ENCODE measurements at places on chromosomes 12 and 14.

DNA sequence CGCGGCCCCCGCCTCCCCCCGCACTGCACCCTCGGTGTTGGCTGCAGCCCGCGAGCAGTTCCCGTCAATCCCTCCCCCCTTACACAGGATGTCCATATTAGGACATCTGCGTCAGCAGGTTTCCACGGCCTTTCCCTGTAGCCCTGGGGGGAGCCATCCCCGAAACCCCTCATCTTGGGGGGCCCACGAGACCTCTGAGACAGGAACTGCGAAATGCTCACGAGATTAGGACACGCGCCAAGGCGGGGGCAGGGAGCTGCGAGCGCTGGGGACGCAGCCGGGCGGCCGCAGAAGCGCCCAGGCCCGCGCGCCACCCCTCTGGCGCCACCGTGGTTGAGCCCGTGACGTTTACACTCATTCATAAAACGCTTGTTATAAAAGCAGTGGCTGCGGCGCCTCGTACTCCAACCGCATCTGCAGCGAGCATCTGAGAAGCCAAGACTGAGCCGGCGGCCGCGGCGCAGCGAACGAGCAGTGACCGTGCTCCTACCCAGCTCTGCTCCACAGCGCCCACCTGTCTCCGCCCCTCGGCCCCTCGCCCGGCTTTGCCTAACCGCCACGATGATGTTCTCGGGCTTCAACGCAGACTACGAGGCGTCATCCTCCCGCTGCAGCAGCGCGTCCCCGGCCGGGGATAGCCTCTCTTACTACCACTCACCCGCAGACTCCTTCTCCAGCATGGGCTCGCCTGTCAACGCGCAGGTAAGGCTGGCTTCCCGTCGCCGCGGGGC lies at the start of gene FOS:
FOS (plus strand) TSS at position 407 of the 731 bp plus-strand sequence; CDS start at position 562, 155 bp downstream.
- DNase-seq: peak; percentile 90

DNA sequence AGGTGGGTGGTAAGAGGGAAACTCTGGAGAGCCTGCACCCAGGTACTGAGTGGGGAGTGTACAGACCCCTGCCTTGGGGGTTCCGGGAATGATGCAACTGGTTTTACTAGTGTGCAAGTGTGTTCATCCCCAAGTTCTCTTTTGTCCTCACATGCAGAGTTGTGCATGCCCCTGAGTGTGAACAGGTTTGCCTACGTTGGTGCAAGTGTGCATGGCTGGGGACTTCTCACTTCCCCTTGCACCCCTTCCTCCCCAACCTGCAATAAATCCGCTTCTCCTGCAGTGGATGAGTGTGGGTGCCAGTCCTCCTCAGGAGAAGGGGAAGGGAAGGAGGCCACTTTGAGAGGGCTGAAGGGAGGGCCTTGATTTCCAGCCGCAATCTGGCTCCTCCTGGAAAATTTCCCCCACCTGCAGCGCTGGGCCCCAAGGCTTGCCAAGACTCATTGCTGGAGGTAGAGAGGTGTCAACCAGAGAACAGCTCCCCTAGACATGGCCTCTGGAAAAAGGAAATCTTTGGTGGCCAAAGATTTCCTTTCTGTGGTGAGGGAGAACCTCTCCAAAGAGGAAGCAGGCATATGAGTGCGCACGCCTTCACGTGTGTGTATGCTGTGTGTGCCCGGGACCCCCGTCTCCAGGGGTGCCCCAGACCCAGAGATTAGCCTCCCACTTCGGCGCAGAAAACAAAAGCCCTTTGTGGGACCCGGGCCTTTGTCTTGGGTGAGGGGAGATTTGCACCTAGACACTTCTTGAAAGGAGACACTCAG lies 5.5 kb downstream of the AQP2 start:
- DNase-seq: no peak

DNA sequence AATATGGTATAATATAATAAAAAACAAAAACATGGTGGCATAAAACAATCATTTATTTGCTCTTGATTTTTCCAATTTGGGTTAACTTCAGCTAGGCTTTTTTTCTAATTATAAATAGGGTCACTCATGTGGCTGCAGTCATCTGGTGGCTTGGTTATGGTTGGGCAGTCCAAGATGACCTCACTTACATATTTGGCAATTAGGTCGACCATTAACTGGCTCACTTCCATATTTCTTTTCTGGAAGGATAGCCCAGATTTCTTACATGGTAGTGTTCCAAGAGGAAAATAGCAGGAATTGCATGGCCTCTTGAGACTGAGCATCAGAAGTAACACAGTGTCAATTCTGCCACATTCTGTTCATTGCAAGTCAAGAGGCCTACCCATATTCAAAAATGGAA lies 153.4 kb downstream of the FUT8 start:
- no peak for DNase-seq

DNA sequence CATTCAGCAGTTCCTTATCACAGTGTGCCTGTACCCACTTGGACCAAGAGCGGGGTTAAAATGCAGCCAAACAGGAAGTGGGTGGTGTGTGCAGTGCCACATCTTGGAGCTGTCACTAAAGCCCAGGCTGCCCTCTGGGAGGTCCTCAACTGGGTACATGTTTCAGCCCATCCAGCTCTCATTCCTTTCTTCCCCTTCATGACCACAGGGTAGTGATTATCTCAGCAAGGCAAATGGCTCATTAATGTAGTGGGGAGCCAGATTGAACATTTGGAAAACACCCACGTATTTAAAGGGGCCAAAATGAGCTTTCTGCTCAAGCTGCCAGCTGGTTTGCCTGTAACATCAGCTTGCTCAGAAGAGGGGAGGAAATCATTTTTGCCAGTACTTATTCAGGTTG lies 210.8 kb upstream of the BTG1 start:
- no peak for DNase-seq

DNA sequence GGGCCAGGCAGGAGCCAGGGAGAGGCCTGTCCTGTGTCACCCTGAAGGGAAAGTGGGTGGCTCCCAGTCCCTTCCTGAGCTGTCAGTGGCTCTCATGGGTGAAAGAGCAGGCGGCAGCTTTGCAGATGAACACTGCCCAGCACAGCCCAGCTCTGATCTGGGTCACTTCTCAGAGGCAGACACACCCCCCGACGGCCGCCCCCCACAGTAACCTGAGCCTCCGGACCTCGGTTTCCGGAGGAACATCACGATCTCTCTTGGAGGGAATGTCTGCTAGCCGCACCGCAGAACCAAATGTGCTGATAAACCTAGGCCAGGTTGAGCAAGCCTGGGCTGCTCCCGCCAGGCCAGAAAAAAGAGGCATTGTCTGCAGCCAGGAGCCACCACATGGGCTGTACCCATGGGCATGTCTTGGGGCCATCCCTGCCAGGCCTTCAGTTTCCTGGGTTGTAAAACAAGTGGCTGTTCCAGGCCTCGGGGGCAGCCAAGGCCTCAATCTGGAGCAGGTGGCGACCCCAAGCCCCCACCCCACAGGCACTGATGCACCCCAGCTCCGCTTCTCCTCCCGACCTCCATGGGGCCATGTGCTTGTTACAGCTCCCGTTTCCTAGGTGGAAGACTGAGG lies 57.6 kb downstream of the NCOR2 start:
- no peak for DNase-seq

- DNase-seq: no peak
These were observed 133.7 kb upstream of the RASSF8 start for GRCh38 chr12:25824734-25825133.

GRCh38 chr14:73712540-73713180 lies 1.5 kb downstream of the PNMA1 start:
- no peak for DNase-seq

DNA sequence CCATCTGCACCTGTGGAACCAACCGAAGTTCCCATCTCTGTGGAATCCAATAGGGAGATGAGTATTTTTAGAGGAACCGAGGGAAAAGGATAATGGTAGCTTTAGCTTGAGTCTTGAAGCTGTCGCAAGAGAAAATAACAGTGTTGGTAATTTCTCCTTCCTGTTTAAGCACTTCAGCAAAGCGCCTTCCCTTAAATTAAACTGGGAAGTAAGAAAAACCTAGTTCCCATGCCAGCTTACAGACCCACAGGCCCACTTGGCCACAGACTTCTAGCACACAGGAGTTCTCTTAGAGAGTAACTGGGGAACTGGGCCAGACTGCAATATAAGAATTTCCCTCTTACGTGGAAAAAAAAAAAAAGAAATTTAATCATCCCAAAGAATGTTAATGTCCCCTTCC lies 223.8 kb downstream of the EFCAB11 start:
- DNase-seq: no peak

GRCh38 chr12:2876431-2877046 lies 435 bp downstream of the FOXM1 start:
- DNase-seq: no peak

DNA sequence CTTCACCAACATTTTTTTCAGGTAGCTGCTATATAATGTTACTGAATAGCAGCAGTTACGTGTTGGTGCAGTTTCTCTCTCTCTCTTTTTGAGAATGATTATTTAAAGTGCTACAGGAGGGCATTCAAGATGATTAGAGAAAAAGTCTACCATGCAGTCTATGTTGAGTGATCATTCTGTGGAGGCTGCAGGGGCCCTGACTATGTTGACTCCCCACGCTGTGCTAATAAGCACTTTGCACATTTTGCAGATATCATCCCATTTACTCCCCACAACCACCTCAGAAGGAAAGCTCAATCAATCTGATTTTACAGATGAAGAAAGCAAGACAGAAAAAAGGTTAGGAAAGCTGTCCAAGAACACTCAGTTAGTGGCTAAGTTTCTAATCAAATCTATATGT lies 87.8 kb downstream of the RTN1 start:
- DNase-seq: no peak

DNA sequence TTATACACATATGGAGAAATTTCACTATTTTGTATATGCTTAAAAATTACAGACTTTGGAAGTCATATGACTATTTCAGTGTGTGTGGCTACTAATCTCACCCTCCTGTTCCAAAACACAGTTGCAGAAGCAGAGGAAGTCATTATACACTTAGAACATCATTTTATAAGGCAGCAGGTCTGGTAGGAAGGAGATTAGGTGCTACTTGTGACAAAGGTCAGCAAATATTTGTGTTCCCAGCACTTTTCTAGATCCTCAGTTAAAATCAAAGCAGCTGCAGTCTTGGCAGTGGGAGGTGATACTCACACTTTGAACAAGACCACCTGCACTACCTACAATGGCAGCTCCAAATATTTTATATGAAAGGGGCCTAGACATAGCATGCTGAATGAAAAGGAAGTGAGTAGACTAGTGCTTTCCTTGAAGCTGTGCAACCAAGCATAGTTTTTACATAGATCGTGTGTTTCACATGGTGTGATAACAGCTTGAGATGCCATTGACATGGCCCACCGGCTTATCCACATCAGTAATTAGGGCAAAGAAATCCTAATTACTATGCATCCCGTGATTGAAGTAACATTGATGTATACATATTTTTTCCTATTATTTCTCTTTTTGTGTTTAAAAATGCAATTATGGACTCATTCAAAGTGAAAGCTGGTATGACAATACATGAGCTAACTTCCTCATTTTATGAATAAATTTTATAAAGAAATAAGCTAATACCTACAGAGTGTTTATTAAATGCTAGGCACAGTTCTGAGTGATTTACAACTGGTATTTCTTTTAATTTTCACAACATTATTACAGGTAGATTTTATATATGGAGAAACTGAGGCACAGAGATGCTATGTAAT lies 5.3 kb downstream of the GYS2 start:
- DNase-seq: no peak

GRCh38 chr12:1534748-1535147 lies 59.6 kb downstream of the FBXL14 start:
- no peak for DNase-seq

GRCh38 chr12:121767525-121768016 lies 25.9 kb downstream of the RHOF start:
- DNase-seq: no peak

DNA sequence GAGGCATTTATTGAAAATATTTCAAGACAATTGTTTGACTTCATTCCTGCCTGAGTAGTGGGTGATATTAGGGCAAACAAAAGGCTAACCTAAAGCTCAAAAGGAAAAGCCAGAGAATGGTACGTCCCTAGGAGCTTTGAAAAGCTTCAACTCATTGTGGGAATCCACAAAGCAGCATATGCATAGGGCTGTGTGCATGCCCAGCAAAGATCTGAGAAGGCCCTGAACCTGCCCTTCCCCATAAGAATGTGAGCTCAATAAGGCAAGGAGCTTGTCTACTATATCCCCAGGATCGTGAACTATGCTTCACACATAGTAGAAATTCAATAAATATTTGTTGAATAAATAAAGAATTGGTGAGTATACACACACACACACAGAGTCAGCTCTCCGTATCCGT lies 19.1 kb upstream of the RAD52 start:
- no peak for DNase-seq

GRCh38 chr12:112446008-112446725 lies 27.4 kb downstream of the PTPN11 start:
- no peak for DNase-seq

DNA sequence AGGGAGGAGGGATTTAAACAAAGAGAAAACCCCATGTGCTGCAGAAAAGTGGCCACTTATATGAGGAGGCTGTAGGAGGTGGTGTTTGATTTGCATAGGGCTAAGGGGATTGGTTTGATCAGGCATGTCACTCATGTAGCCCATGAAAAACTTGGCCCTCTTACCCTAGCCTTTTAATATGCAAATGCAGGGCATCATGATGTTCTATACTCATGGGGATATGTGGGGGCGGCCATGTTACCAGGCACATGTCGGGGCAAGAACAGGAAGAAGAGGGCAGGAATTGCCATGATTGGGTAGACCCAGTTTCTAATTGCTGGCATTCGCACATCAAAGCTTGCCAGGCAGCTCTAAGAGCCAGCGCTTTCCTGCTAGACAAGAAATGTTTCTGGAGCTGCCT lies 28.8 kb downstream of the KLRK1 start:
- no peak for DNase-seq

DNA sequence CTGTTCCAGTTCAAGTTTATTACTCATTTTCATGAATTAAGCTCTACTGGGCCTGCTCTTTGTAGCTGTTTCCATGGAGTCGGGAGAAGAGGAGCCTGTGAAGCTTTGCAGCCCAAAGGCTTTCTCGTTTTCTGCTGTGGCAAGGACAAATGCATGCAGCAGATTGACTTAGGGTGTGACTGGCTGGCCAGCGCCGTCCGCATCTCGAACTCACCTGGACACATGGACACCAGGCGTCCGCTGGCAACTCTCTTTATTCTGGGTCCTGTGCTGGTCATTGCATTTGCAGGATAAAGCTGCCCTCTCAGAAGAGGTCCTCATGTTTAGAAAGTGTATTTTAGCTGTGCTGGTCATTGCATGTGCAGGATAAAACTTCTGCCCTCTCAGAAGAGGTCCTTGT lies 350.4 kb downstream of the TMEM121 start:
- no peak for DNase-seq

GRCh38 chr12:66296176-66296683 lies 6.1 kb upstream of the HELB start:
- DNase-seq: no peak

DNA sequence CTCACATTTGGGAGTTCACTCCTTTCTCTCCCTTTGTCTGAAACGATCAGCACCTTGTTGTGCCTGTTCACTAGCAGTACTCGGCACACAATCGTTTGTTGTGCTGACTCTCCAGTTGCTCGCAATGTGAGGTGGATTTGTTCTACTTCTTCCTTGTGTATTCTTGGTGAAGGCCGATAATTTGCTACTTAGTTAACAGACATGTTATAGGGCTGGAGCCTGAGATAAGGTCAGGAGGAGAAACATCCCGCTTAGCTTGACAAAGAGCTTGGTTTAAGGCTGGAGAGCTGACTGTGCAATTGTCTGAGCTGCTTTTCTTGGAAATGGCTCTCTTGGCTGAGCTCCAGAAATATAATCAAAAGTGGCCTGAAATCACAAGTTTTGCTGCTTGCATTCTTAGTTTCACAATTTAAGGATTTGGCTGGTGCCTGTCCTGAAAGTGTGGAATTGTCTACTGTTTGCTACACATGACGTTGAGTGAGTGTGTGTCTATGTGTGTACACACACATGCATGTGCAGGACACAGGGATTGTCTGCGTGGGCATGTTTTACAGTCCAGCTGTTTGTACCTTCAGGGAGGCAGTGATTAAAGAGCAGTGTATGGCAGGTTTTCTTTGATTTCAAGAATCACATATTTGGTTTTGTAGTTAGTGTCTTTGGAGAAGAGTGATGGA lies 77.7 kb downstream of the ARF6 start:
- no peak for DNase-seq

All from activated naive CD4-positive, alpha-beta T cell (primary cell).